ENCODE measurements at places on chromosomes 4 and X.

GRCh38 chr4:38149997-38150671 is 189.9 kb downstream of the PTTG2 start:
- no peak for DNase-seq

GRCh38 chr4:139853309-139853708 is 187.7 kb downstream of the MGST2 start:
- no peak for DNase-seq

DNA sequence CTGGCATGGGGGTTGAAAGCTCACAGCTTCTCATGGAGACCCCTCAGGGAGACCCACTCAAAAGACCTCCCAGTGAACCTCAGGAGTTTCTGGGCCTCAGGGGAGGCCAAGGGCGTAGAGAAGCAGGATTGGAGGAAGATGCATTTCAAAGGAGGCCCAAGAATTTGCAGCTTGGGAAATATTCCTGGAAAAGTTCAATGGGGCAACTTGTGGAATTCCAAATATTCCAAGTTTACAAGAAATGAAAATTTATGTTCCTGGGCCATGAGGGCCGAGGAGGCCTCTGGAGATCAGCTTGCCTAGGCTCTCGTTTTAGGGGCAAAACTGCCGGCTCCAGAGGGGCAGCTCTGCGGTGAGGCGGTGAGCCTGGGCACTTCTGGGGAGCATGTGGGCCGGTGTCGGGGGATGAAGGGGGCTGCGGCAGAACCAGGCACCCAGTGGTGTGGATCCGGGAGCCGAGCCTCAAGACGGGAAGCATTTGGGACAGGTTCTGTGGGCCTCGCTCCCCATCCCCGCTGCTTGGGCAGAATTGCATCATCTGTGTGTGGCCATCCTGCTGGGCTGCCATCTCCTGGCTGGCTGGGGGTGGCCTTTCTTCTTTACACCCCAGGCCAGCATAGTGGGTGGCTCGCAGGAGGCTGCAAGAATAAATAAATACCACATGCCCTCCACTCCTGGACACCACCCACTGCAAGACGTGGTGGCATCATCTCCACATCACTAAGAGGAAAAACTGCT is 54.6 kb upstream of the GPR78 start:
- no peak for DNase-seq

- DNase-seq = no peak
Observed at GRCh38 chrX:102808336-102808735, 87.8 kb downstream of the GPRASP3 start.

GRCh38 chr4:156686120-156686519 is 285.5 kb downstream of the PDGFC start:
- no peak for DNase-seq

- no peak for DNase-seq
Observed at GRCh38 chr4:144463896-144464295, 182.1 kb upstream of the HHIP start.
